ENCODE measurements at places on chromosomes 6 and 20.
A peak's percentile ranks its signal among the peaks of the same experiment; 100 is the strongest.

DNA sequence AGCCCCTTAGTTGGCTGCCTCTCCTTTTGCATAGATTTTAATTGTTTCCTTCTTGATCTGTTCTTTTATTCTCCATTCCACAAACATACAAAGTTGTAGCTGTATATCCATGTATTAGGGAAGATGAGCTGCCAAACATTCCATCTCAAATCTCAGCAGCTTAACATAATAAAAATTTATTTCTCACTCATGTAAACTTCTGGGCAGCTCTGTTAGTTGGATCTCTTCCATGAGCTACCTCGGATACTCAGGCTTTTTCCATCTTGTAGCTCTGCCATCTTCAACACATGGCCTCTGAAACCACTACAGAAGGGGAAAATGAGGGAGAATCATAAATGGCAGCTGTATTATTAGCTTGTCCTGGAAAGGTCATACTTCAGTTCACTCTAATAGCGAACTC lies 149.4 kb upstream of the BMP2 start:
- DNase-seq = no peak

GRCh38 chr6:167987396-167988153 lies 9.9 kb upstream of the KIF25 start:
- DNase-seq = no peak

- DNase-seq = no peak
These were observed 9.7 kb upstream of the FBXL4 start for GRCh38 chr6:98957450-98957849.

DNA sequence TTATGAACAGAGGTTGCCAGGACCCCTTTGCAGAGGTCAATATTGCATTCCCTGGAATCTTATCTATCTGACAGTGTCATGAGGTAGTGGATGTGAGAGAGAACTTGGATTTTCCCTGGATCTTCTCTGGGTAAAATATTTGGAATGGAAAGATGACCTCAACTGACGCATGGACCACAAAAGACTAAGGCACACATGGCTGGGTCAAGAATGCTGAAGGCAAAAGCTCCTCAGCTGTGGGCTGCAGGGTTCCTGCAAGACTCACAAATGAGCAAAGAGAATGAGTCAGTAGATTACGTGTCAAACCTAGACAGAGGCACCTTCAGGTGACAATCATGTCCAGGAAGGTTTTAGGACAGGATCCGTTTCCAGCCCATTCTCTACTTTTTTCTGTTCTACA lies 484.0 kb downstream of the C6orf118 start:
- no peak for DNase-seq

DNA sequence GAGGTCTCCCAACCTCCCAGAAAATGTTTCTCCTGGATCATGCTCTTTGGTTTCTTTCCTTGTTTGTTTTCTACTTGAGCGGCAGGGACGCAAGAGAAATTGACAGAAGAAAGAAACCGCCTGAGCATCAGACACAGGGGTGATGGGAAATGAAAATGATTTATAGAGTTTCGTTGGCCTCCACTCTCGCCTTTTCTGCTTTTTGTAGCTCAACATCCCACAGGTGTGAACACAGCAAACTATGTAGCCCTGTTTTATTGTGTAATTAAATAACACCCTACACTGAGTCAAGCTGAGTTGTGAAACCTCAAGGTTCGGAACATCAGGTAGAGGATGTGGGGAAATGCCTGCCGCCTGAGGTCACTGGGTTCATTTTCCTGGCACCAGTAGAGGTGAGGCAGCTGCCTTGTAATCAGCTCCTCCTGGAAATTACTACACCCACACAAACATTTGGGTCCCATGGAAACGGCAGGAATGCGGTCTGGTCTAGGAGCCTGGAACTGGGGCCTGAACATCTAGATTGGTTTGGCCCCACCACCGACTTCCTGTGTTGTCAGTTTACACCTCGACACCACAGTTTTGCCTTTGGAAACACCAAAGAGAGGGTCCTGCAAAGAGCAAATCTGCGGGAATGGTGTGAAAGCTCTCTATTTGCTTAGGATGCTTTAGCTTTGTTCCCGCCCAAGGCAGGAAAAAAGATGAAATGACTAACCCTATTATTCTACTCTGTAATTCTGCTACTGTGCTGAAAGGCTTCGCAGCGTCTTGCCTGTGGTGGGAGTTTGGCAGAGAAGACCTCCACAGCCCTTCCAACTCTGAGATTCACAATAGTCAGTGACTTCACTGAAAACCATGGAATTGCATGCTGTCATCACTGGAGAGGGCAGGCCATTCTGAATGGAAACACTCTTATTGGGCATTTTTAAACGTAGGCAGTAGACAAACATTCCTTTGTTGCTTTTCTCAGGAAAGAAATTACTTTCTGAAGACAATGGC lies 53.0 kb downstream of the ADAT2 start:
- no peak for DNase-seq

- DNase-seq = no peak
These were observed 60.8 kb downstream of the FAM83B start for GRCh38 chr6:54907355-54907754.

- DNase-seq = no peak
These were observed 136.4 kb upstream of the SALL4 start for GRCh38 chr20:51938559-51939258.

GRCh38 chr6:23349521-23350147 lies 776.4 kb upstream of the NRSN1 start:
- DNase-seq = peak; percentile 42

GRCh38 chr6:25266456-25267100 lies 12.6 kb upstream of the CARMIL1 start:
- DNase-seq = no peak

- DNase-seq = no peak
These were observed 5.3 kb downstream of the MMUT start for GRCh38 chr6:49457771-49458170.

- DNase-seq = no peak
These were observed 28.7 kb downstream of the SDCBP2 start for GRCh38 chr20:1300083-1300840.

DNA sequence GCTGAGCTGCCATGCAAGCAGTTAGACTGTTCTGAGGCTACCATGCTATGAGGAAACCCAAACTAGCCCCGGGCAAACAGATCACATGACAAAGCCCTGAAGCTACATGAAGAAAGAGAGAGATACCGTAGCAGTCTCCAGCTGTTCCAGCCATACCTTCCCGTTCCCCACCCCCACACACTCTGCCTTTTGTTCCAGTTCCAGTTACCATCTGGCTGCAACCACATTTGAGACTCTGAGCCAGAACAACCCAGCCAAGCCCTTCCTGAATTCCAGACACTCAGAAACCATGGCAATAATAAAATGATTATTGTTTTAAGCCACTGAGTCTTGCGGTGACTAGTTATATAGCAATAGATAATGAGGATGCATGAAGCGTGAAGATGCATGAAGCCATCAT lies 28.3 kb downstream of the RIN2 start:
- no peak for DNase-seq

- no peak for DNase-seq
These were observed 198.4 kb downstream of the HAO1 start for GRCh38 chr20:7741866-7742265.

- no peak for DNase-seq
These were observed 708 bp downstream of the WDR46 start for GRCh38 chr6:33288141-33288920.

DNA sequence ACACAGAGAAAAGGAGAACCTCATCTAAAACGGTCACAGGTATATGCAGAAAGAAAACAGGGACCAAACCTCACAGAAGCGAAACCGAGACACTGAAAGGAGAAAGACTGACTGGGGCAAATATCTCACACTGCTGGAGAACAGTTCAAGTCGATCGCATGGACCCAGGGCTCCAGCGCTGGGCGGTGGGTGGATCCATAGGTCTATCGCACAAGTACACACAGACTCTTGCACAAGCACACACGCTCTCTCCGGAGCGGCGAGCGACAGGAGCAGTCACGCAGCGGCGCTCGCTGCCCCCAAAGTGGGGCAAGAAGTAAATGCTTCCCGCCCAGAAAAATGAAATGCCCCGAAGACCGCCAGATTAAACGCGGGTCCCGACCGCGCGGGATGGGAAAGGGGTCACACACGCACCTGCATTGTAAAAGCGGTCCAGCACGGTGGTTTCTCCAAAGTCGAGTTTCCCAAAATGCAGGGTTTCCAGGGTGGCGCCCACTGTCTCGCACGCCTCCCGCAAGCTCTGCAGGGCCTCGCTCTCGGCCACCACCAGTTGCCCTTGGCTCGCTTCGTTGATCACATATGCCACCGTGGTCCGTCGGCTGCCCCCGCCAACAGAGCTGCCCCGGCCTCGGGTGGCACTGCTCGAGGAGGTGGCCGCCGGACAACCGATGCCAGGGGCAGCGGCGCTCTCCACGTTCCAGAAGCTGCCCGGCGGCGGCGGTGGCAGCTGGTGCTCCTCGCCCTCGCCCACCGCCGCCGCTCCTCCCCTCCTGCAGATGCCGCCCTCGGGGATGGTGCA lies 782 bp downstream of the MAP3K5 start:
- peak; percentile 20 for DNase-seq

DNA sequence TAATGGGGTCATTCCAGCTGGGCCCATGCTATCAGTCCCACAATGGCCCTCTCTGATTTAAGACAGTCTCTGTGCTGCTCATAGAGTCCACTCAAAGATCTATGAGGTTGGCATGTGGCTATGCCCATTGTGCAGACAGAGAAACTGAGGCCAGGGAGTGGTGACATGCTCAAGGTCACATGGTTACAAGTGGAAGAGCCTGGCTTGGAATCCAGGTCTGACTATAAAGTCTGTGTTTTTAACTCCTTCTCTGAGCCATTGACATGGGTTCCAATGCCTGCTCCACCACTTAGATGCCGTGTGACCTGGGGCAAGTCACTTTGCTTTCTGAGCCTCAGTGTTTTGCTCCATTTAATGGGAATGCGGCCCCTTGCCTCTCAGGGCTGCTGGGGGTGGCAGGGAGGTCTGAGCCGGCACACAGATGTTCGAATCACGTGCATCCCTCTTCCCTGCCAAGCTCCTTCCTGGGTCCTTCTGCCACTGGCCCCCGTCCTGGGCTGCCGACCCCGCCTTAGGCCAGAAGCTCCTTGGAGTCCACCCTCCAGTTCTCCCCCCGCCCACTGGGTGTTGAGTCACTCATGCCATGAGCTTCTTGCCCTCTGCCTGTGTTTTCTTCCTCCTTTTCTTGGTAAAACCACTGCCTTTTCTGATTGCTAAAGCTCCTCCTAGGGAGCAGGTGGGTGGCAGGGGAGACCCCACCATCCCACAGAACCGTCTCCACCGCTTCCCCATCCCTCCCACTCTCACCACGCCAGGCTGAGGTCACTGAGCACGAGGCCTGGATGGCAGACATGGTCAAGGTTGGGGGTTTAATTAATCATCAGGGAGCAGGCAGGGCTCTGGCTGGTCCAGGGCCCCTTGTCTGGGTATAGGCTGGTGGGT lies 35.7 kb downstream of the CEBPB start:
- DNase-seq = no peak

- no peak for DNase-seq
These were observed 35.9 kb upstream of the PIM1 start for GRCh38 chr6:37134036-37134395.

DNA sequence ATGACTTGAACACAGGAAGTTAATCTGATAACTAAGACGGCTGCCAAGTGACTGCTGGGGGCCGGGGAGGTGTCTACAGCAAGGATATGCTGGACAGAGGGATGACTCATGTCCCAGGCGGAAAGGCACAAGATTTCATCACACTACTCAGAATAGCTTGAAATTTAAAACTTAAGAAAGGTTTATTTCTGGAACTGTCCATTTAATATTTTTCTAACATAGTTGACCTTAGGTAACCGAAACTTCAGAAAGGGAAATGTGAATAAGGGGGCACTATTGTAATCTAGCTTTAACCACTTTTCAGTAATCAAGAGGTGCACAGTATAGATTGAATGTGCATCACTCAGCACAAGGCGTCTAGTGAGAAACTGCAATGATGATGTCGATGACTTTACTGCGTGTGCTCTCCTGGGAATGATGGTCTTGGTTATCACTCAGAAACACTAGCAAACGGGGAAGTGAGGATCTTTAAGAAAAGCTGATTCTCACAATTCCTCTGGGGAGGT lies 171.5 kb downstream of the QKI start:
- DNase-seq = no peak

DNA sequence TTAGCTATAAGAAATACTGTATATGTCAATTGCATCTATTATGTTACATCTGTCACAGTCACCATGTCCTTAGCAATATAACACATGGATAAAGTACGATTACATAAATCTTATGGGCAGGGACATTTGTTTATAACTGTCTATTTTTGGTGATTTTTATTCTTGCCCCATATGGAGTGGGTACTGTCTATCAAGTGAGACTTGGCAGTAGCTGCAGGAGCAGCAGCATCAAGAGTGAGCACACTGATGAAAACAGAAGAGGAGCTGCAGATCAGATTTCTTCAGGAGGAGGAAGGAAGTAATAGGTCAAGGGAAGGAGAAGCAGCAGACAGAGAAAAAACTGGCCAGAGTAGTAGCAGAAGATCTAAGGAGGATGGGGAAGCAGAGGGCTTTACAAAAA lies 516.7 kb downstream of the C6orf118 start:
- DNase-seq = no peak

- no peak for DNase-seq
These were observed 17.6 kb upstream of the NUP153 start for GRCh38 chr6:17724341-17724740.

DNA sequence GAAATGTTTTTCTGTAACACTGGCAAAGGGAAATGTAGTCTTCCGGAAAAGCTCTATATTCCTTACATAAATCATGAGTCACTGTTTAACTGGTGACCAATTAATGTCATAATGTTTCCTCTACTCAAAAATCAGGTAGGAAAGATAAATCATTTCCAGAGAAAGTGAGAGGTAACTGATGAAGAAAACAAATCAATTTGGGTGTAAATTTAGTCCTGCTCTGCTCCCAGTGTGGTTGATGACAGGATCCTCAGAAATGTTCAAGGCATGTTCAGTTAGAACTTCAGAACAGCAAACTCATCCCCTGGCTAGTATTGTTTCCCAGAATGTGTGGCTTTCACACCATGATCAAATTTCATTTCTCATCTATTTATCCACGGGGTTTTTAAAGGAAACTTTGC lies 38.8 kb upstream of the SPACA1 start:
- no peak for DNase-seq

- no peak for DNase-seq
These were observed 111.0 kb downstream of the MRPL14 start for GRCh38 chr6:44016131-44016870.

GRCh38 chr6:116762235-116762634 lies 3.3 kb downstream of the FAM162B start:
- no peak for DNase-seq

DNA sequence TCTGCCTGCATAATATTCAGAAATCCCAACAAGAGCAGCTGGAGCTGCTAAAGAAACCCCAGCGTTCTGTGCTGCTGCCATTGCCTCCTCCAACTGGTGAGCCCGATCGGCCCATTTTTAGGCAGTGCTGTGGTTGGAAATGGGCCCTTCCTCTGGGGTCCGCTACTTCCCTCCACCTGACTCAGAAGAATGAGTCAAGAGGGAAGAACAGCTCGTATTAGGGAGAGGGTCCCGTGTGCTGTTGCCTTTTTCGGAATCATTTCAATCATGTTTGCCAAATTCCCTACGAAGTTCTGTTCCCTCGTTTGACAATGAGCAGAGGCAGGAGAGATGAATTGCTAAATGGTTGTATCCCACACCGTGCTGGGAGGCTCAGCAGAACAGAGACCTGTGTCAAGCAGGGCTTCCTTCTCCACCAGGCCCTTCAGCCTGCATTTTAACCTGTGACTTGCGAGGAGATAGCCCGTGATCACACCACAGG lies 38.4 kb downstream of the THBS2 start:
- DNase-seq = no peak

- DNase-seq = no peak
These were observed 45.0 kb downstream of the QKI start for GRCh38 chr6:163459536-163459935.
